ENCODE measurements at places on chromosomes 2 and 18.

- DNase-seq: no peak
Measured at GRCh38 chr2:208413931-208414330, 7.3 kb downstream of the PTH2R start.

GRCh38 chr2:30231212-30231995, at the start of gene LBH:
Gene LBH (plus strand): TSS chr2:30231534. CDS start chr2:30231739, 205 bp downstream.
- DNase-seq: peak; percentile 47

DNA sequence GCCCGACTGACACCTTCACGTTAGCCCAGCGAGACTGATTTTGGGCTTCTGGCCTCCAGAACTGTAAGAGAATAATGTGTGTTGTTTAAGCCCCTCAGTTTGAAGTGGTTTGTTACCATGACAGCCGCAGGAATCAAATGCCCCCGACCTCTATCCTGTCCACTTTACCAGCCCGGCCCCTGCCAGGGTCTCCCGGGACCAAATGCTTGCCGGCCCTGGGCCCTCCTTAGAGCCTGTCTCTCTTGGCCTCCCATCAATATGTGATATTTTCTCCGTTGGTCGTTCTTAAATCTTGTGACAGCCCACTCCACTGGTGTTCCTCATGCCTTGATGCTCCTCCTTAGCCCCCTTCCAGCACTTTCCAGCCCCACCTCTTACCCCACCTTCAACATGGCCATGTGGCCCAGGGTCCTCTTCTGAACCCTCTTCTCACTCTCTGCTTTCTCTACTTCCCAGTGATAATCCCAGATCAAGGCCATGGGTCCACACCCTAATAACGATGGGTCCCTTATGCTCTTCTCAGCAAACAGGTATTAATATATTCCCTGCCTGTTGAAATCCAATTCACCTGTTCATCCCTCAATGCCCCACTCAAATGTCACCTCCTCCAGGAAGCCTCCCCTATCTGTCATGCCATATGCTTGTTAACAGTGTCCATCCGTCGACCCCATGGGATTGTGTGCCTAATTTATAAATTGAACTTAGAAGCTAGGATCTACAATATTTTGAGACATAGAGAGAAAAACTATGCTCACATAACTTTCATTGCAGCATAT, 192.8 kb downstream of the ZFP36L2 start:
- DNase-seq: no peak

DNA sequence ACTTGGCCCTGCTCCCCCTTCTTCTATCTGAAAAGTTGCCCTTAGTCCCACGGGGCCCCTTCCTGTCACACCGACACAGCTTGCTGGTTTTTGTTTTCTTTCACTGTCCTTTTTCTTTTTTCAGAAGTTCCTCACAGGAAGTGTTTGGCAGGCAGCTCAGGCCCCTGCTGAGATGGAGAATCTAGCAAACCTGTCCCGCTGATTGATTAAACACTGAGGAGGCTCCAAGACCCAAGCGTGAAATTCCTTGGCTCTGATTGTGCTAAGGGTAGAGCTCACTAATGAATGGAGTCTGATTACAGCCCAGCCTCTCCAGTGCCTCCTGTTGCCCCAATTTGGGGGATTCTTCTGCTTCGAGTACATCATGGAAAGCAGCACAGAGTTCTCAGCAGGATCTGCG, 365.9 kb upstream of the MEX3C start:
- DNase-seq: no peak

GRCh38 chr18:80154293-80154692, 45.2 kb downstream of the ADNP2 start:
- DNase-seq: no peak

DNA sequence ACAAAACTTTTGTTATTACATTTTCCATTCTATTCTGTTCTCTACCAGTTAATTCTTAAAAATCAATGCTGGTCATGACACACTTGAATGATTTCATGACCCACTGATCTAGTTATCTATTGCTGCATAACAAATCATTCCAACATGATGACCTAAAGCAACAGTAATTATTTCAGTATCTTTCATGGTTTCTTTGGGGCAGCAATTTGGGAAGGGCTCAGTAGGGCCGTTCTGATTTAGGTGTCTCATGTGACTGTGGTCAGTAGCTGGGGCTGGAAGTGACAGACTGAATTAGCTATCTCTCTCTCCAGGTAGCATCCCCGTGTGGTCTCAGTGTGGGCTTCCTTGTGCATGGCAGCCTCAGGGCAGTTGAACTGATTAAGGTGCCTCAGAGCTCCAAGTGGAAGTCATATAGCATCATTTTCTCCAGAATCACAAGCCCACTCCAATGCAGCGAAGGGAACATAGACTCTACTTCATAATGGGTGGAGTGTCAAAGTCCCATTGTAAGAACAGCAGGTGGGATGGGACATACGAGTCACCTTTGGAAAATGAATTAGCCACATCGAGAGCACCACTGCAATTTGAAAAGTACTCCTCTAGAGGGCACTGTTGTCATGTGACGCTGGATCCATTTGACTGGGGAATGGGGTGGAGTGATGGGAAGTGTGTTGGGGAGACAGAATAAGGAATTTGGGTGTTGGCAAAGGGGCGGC, 39.1 kb upstream of the FAM136A start:
- DNase-seq: no peak

DNA sequence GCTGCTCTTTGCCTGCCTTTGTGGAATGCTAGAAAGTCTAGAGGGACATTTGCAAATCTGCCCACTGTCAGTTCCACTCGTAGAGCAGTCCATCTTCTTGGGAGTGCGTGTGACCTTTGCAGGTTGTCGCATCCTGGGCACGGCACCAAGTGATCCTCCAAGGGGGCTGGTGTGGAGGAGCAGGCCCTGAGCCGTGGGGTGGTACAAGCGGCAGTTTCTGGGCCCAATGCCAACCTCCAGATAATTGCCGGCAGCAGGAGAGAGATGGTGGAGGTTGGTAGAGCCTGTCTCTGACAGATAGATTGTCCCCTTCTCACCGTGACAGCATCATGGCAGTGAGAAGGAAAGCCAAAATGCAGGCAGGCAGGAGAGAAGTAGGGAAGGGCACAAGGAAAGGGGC, 150.7 kb upstream of the SLC14A2 start:
- DNase-seq: peak; percentile 45

DNA sequence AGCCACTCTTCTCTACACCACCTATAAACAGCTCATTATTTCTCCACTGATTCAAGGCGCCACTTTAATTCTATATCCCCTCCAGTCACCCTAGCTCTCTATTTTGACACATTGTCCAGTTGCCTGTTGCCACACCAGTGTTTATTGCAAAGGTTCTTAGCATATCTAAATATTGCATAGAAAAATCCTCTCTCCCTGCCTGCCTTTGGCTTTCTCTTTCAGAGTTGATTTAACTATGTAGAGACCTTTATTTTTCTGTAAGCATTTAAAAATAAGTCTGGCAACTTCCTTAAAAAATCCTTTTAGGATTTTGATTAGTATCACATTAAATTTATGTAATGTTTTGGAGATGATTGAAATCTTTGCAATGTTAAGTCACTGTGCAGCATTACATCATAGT, 47.9 kb upstream of the B3GNT7 start:
- DNase-seq: no peak

- no peak for DNase-seq
Measured at GRCh38 chr18:25915907-25916306, 174.5 kb downstream of the SS18 start.

- DNase-seq: no peak
Measured at GRCh38 chr2:42590176-42590575, 21.7 kb downstream of the MTA3 start.

DNA sequence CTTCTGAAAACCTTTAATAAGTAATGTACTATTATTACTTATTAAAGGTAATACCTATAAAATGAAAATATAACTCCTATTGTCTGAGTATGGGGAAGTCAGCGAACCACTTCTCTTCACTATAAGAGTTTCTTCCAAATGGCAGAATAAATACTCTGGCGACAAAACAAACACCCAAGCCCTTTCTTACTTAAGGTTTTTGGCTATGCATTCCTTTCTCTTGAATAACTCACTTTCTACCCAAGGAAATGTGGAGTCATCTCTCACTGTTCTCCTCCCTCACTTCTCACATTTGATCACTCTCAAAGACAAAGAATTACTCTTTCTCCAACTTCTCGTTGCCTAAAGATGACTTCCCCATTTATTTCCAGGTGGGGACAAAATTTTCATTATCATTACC, 816.8 kb upstream of the CRIM1 start:
- no peak for DNase-seq

DNA sequence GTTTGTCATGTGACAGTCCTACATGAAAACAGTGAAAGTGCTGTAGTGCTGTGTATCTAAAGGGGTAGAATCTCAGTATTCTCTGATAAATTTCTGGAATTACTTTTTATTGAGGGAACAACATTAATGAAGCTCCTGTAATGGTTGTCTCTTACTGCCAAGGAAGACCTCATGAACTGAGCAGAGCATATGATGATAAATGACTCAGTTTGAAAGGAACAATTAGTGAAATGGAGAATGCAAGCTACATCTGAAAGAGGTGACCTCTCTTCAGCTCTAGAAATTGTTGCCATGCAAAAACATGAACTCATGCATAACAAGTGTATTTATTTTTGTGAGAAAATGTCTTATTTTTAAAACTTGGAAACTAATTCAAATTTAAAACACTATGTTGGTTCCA, 93.6 kb downstream of the SCN9A start:
- no peak for DNase-seq

DNA sequence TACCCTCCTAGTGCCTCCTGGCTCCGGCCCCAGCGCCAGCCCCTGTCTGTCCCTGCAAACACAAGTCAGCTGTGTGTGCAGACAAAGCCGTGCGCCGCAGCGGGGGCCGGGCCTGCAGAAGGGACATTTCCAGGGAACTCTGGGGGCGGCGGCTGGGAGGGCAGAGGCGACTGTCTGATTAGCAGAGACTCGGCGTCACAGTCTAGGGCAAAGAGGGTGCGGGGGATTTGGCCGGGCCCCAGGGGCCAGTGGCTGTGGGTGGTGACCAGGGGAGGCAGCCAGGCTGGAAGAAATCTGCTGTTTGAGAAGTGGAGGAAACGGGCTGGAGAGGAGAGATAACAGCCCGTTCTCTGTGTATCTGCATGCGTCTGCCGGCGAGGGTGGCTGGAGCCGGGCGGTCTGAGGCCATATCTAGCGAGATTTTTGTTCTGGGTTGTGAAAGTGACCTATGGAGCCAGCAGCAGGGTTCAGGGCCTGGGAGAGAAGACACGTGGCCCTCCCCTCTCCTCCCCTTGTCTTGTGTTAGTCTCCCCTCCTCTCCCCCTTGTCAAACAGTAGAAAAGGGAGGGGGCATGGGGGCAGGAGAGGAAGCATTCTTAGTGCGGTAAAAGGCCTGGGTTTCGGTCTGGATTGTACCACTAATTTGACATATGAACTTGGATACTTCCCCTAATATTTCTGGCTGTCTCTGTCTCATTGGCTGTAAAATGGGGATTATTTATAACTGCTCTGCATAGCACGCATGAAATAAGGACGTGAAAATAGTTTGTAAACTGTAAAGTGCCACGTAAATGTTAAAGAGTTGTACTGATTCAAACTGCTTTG, 169.4 kb downstream of the SMAD7 start:
- DNase-seq: no peak

GRCh38 chr2:133378928-133379549, 189.2 kb downstream of the NCKAP5 start:
- no peak for DNase-seq

GRCh38 chr2:43481927-43482542, 113.8 kb downstream of the THADA start:
- DNase-seq: no peak

DNA sequence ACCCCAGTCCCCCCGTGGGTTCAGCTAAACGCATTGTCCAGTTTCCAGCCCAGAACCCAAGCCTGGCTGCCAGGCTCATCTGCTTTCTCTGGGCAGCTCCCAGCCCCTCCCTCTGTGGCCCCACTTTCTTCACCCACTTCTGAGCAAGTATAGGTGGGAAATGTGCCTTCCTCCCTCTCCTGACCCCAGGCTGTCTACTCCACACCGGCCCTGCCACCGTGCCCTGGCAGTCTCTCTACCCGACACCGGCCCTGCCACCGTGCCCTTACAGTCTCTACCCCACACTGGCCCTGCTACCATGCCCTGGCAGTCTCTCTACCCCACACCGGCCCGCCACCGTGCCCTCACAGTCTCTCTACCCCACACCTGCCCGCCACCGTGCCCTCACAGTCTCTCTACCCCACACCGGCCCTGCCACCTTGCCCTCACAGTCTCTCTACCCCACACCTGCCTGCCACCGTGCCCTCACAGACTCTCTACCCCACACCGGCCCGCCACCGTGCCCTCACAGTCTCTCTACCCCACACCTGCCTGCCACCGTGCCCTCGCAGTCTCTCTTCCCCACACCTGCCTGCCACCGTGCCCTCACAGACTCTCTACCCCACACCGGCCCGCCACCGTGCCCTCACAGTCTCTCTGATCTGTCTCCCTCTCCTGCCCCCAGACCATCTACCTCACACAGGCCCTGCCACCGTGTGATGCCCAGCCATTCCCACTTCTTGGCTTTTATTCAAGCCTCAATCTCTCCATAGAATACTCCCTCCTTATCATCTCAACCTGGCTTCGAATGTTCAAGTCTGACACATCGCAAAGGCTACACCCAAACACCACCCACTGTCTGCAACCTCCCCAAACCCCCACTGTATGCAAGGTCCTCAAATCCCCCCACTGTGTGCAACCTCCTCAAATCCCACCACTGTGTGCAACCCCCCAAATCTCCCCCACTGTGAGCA, 108.9 kb downstream of the TPO start:
- DNase-seq: no peak

- no peak for DNase-seq
Measured at GRCh38 chr2:72669121-72669520, 156.7 kb downstream of the EXOC6B start.

DNA sequence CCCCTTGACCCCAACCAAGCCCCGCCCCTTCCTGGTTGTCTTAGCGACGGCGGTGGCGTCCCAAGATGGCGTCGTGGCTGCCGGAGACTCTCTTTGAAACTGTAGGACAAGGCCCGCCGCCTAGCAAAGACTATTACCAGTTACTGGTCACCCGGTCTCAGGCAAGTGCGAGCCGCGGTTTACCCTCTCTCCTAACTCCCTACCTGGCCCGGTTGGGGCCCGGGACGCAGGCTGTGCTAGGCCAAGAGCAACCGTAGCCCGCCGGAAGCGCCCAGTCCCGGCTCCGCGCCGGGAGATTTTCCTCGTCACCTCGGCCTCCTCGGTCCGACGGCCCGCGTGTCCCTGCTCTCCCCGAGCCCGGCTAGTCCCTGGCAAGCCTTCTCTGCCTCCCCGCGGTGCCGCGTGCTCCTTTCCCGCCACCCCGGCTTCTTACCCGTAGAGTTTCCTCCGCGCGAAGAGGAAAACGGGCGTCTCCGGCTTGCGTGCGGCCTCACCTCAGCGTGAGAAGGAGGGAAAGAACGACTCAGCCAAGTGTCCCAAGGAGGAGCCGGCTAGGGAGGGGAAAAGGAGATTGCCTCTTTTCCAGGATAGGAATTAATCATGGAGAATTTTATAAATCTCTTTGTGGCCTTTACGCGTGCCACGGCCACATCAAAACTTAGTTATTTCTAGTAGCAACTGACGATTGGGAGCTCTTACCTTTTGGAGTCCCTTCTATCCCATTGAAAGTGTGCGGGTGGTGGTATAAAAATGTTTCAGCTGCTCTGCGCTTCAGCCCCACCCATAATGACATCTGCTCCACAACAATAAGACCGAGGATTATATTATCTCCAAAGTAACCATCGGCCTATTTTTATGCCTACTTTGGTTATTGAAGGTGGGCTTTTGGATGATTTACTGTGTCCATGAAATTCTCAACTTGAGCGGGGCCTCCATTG, at the start of gene FBXO36:
Gene FBXO36 (plus strand): TSS at position 55 of the 938 bp plus-strand sequence. CDS start 11 bp downstream, at position 66.
- no peak for DNase-seq
